ENCODE measurements at places on chromosomes 5 and 9. TPM values are rescaled to one million over a fixed set of nuclear protein-coding genes. Genes with fewer than 3 reads are reported as not detected.

The PPP2R2B gene
- under 0.01 TPM for total RNA-seq

The NUTM2G gene
- total RNA-seq, result not detected

The PCDHGB2 gene
- 0.50 TPM for total RNA-seq

The BRINP1 gene
- total RNA-seq, result not detected

The MAPK9 gene
- total RNA-seq, result 15.8 TPM

The SLC6A19 gene
- not detected for total RNA-seq

The C5orf46 gene
- total RNA-seq, result not detected

The BTNL3 gene
- total RNA-seq, result not detected

The CMYA5 gene
- 0.30 TPM for total RNA-seq

The GABRB2 gene
- total RNA-seq, result not detected

The PCDHB3 gene
- 0.15 TPM for total RNA-seq

The FOXD4L3 gene
- total RNA-seq, result not detected

The MAPKAP1 gene
- 75.2 TPM for total RNA-seq

The NOXA1 gene
- total RNA-seq, result 0.17 TPM

The IRX1 gene
- not detected for total RNA-seq

The DPP7 gene
- 66.6 TPM for total RNA-seq

The ENTREP1 gene
- not detected for total RNA-seq

The CWC27 gene
- 10.3 TPM for total RNA-seq

The NR5A1 gene
- total RNA-seq, result not detected

The FAM200C gene
- total RNA-seq, result 2.7 TPM

The SOX30 gene
- total RNA-seq, result 0.15 TPM

The PCDHB12 gene
- total RNA-seq, result not detected

The AMBP gene
- not detected for total RNA-seq

The MAMDC4 gene
- total RNA-seq, result 2.5 TPM

The PCDHA7 gene
- 0.15 TPM for total RNA-seq
